ENCODE measurements at places on chromosomes 13 and 19.

GRCh38 chr13:21749410-21749809 is 78.5 kb downstream of the FGF9 start:
- DNase-seq = no peak

GRCh38 chr19:50349277-50350057 is 16.0 kb downstream of the NAPSA start:
- DNase-seq = no peak

GRCh38 chr13:109788372-109789111 is 2.2 kb upstream of the IRS2 start:
- DNase-seq = no peak

DNA sequence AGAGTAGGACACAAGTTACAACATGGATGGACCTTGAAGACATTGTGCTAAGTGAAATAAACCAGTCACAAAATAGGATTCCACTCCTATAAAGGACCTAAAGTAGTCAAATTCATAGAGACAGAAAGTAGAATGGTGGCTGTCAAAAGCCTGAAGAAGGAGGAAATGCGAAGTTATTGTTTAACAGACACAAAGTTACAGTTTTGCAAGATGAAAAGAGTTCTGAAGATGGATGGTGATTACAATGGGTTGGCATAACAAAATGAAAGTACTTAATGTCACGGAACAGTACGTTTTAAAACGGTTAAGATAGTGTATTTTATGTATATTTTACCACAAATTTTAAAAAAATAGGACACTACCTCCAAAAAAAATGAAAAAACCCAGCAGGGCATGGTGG is 34.8 kb downstream of the FOXO1 start:
- DNase-seq = no peak

DNA sequence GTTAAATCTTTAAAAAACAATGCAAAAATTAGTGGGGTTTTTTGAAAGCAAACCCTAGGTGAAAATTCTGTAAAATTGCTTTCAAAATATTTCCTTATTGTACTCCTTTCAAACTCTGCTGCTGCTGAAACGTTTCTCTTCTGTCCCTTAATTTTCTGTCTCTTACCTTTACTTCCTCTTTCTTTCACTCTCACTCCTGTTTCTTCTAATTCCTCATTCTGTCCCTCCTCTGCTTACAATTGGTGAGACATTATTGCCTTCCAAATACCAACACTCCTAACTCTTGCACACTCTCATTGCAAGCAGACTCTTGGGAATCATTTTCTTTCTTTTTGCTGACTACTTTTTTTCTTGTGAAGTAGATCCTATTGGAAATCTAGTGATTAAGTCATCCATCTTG is 685.6 kb upstream of the SLITRK1 start:
- no peak for DNase-seq

All from CD4-positive, alpha-beta T cell treated with Interleukin-10 for 1 hour (primary cell).